ENCODE measurements at places on chromosomes 1 and 21.

- DNase-seq, result no peak
Observed at GRCh38 chr1:90724926-90725656, 8.0 kb upstream of the BARHL2 start.

DNA sequence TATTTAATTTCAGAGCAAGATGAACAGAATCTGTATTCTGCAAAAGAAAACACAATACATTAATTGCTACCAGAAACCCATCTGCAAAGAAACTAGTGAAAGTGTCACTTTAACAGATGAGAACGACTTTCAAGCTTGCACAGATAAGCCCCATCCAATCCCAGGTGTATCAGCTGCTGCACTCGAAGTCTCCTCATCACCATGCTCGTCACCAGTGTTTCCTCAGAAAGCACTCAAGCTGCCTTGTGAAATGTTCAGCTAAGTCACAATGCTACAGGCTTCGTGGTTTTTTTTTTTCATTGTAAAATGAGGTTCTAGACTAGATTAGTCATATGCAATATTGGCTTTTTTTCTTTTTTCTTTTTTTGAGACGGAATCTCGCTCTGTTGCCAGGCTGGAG lies 3.3 kb upstream of the TOMM20 start:
- DNase-seq, result peak; percentile 29

- no peak for DNase-seq
Observed at GRCh38 chr1:160209321-160210046, 4.3 kb downstream of the PEA15 start.

DNA sequence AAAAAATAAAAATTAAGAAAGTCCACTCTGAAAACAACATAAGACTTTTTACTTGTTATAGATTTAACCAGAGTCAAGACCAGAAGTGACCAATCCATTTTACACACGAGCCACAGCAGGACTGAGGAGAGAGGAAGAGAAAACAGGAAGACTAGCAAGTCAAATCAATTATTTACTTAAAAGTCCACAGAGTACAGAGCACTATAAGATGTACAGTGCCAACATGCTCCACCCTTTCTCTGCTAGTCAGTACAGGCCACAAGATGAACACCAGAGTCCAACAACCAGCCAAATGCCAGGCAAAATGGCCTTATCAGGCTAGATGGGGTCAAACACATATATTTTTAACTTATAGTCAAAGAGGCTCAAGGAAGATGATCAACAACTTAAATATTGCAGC lies 19.5 kb downstream of the LUZP1 start:
- no peak for DNase-seq

- no peak for DNase-seq
Observed at GRCh38 chr1:235138821-235139220, 10.2 kb upstream of the TOMM20 start.

- no peak for DNase-seq
Observed at GRCh38 chr21:35838987-35839763, 221.2 kb downstream of the SETD4 start.

DNA sequence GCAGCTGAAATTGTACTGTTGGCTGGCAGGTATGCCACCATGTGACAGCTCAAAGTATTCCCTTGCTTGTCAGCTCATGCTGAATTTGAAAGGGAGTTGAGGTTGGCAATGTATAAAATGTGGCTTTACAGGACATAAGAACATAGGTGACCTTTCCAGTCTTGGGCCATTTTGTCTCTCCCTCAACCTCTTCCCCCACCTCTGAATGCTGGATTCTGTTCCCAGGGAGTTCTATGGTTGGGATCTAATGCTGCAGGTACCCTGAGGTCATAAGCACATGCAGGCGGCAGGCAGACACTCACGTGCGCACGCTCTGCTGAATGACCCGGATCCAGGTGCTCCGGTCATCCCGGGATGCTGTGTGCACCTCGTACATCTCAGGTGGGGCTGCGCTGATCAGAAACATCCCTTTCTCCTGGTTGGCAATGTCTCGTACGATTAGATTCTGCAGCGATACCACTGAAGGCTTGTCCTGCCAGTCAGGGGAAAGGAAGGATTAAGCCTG lies 16.0 kb downstream of the RXFP4 start:
- no peak for DNase-seq

DNA sequence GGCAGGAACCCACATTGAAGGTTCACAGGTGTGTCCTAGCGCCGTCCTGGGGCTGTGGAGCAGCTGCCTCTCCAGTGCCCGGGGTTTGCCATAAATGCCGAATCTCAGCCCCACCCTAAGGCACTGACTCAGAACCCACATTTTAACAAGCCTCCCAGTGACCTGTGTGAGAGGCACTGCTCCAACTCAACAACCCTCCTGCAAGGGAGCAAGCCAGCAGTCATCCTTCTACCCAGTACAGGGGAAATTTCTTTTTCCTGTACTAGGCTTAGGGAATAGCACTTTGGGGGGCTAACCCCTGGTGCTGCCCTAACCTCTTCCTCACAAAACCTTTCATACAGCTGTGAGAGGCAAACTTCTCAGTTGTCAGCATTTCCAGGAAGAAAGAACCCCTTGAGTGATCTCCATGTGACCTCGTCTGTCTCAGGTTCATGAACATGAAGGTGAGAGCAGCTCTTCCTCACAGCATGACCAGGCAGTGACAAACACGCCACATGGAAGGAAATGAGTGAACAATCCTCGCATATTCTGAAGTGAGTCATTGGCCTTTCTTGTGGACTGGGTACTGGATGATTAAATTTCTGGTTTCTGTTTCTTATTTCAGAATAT lies 11.4 kb upstream of the BCAR3 start:
- DNase-seq, result peak; percentile 98

- DNase-seq, result no peak
Observed at GRCh38 chr1:84010136-84010535, 11.2 kb upstream of the TTLL7 start.

GRCh38 chr1:109241344-109241743 lies 8.0 kb upstream of the CELSR2 start:
- DNase-seq, result no peak

- no peak for DNase-seq
Observed at GRCh38 chr1:63922848-63923247, 149.0 kb downstream of the ROR1 start.

- peak; percentile 76 for DNase-seq
Observed at GRCh38 chr1:24754229-24754628, 9.0 kb downstream of the CLIC4 start.
